ENCODE measurements at places on chromosomes 1 and 21.

GRCh38 chr1:186899577-186899976 lies 70.8 kb downstream of the PLA2G4A start:
- no peak for DNase-seq

GRCh38 chr1:5484451-5485165 lies 507.6 kb downstream of the NPHP4 start:
- no peak for DNase-seq

- DNase-seq = no peak
Measured at GRCh38 chr21:37711286-37711829, 204.9 kb downstream of the KCNJ6 start.

- DNase-seq = no peak
Measured at GRCh38 chr1:151512326-151512725, 1.1 kb downstream of the CGN start.

GRCh38 chr1:230698130-230698529 lies 15.8 kb downstream of the AGT start:
- no peak for DNase-seq

GRCh38 chr1:35588197-35588910 lies 15.2 kb downstream of the TFAP2E start:
- no peak for DNase-seq

DNA sequence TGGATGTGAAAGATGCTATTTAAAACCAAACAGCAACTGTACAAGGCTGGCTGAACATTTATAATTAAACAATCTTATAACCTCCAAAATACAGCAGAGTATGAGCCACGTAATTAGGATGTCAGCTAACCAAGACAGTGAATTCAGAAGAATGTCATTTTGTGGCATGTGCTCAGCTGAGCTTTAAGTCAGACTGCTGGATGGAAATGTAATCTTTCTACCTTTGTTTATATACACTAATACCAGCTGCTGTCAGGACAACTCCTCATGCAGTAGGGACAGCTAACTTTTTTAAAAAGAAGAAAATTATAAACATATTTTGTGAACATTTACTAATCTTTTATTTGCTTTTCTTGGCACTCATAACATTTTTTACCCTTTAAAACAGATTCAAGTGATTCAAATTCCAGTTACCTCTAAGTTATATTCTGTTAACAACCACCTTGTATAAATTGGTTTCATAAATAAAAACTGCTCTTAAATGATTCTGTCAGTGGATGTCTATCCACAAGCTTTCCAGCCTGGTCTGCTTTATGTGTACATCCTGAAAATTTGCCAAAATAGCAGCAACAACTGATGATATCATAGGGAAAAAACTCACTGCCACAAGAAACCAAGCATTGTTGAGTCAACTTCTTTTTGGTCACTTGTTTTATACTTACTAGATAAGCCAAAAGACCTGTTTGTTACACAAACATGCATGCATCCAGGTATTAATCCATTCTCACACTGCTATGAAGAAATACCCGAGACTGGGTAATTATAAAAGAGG lies 36.1 kb downstream of the DPH5 start:
- no peak for DNase-seq

DNA sequence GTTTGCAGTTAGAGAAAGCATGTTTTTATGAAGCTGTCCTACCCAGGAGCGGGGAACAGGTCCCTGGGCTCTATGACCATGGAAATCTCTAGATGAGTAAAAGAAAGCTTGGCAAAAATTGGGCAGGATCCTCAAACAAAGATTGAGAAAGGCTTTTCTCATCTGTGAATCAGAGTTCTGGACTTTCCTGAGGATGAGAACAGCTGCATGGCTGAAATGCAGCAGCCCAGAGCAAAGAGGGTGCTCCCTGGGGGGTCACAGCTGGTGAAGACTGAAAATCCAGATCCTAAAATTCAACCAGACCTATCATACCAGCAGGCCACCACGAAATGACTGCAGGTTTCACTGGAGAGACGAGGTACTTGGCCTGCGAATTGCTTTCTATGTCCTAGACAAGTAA lies 65.7 kb upstream of the APP start:
- no peak for DNase-seq

DNA sequence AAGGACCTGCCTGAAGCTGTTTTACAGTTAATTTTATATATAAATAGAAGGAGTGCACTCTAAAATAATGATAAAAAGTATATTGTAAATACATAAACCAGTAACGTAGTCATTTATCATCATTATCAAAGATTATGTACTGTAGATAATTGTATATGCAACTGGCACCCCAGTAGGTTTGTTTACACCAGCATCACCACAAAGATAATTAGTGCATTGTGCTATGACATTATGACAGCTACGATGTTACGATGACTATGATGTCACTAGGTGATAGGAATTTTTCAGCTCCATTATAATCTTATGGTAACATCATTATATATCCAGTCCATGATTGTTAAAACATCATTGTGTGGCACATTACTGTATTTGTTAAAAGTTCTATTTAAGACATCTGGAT lies 185.2 kb downstream of the LBR start:
- DNase-seq = no peak

DNA sequence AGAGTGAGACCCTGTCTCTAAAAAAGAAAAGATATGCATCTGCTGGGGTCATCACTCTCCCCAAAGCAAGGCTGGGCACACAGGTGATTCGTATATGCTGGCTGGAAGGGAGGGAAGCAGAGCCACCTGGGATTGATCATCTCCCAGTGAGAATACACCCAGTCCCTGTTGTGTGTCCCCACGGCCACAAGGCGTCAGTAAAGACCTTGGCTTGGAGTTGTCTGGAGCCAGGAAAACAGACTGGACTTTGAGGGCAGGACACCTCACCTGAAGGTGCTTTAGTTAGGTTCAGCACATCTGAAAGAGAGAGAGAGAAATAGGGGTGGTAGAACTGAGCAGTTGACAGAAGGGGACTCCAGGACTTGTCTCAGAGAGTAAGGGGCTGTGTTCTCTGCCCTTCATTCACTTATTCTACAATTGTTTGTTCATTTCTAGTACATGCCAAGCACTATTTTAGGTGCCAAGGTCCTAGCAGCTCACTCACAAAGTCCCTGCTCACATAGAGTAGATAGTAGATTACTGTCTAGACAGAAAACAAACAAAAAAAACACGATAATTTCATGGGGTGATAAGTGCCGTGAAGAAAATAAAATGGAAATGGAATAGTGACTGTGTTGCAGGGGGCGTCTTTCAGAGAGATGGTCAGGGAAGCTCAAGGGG lies 13.5 kb downstream of the CITED4 start:
- peak; percentile 71 for DNase-seq
